ENCODE measurements at places on chromosomes 5 and 9. TPM values are rescaled to one million over a fixed set of nuclear protein-coding genes. Genes with fewer than 3 reads are reported as not detected.

- DNase-seq = no peak
Observed at GRCh38 chr9:8680658-8681057, 881.1 kb upstream of the DMAC1 start.

The PCDHA8 gene
- 0.12 TPM for total RNA-seq

DNA sequence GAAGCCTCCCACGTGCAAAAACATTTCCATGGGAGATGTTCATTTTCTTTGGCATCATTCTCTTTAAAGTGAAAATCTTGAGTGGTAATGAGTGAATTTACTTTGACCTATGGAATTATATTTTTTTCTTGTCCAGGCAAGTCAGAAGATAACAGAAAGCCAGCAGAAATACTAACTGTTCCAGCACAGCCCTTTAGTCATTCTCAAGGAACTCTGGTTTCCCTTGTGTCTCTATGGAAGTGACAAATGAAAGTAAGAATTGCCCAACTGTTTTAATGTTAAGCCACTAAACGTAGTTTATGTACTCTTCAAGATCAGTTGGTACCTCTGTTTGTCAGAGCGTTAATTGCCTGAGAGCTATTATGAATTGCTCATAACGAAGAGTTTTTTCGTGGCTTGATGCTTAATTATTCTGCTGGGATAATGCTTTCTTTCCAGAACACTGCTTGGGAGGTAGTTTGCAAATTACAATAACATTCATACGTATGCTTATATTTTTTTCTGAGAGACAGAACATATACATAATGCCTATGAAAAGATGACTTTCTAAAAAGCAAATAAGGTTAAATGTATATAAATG lies 84.5 kb upstream of the CER1 start:
- DNase-seq = no peak

The RPL35 gene
- total RNA-seq = 2,253 TPM

DNA sequence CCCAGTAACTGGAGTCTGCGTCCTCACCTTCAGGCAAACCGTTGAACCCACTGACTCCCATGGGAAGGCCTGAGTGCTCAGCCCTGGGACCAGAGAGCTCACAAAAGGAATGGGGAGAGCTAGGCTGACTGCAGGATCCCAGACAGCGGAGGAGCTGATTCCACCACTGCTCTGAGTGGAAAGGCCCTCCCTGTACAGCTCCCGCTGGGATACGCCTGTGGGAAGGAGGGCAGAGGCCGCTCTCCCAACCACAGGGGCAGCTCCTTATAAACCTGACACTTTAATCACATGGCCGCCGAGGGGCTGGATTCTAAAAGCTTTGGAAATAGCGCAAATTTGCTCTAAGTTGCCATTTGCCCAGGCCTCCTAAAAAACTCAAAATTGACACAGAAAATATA lies 37.1 kb downstream of the DBH start:
- DNase-seq = no peak

GRCh38 chr5:64000096-64000495 lies 37.9 kb upstream of the HTR1A start:
- DNase-seq = no peak

- no peak for DNase-seq
Observed at GRCh38 chr5:143393524-143393923, 10.0 kb downstream of the NR3C1 start.

DNA sequence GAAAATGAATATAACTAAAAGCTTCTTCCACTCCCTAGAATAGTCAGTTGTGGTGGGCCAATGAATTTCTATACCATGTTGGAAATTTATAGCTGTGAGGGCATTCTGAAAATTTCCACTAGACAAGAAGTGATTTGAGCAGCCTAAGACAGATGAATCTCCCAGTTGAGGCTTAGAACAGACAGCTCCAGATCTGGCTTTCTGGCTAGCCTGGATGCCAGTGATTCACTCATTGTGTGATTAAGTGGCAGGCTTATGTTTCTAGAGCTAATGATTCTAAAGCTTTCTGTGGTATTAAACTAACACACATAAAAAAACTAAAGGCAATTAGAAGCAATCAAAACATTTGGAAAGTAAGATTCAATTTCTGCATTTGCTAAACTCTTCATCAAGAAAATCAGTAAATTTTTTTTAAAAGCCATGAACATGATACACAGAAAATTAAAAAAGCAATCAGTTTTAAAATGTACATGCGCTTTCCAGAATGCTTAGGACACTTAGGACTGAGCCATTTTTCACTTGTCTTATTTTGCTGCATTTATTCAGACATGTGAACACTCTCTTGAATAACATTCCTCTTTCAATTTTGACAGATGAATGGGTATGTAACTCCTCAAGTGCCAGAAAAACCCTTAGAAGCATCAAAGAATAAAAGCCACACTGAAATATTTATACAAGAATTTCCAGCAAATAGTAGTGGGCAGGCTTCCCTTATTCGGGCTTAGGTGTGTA lies 100.5 kb upstream of the GNAQ start:
- DNase-seq = peak; percentile 24

DNA sequence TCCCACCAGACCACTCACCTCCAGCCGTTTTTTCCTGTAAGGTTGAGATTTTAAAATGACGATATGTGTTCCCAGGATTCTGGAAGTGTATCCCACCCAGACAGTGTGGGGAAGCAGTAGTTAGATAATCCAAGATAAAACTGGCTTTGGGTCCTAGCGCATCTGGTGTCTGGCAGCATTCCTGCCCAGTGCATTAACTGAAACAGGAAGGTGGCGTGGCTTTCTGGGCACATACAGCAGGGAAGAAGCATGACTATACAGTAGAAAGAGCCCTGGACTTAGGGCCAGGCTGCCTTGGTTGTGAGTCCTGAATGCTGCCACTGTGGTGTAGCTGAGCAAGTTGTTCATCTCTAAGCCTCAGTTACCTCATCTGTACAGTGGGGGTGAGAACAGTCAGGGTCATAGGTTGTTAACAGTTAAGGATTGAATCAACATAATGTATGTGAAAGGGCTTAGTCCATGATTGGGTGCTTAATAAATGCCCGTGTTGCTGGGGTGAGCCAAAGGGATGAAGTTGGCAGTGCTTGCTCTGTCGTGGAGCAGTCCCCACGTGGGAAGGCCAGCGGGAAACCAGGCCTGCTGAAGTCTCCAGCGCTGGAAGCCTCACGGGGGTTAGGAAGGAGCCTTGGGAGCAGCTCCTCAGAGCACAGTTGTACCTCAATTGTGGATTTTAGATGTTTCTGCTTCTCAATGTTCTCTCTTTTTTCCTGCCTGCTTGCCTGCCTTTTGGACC lies 18.0 kb downstream of the CLTA start:
- no peak for DNase-seq

The OR13C5 gene
- total RNA-seq = not detected

DNA sequence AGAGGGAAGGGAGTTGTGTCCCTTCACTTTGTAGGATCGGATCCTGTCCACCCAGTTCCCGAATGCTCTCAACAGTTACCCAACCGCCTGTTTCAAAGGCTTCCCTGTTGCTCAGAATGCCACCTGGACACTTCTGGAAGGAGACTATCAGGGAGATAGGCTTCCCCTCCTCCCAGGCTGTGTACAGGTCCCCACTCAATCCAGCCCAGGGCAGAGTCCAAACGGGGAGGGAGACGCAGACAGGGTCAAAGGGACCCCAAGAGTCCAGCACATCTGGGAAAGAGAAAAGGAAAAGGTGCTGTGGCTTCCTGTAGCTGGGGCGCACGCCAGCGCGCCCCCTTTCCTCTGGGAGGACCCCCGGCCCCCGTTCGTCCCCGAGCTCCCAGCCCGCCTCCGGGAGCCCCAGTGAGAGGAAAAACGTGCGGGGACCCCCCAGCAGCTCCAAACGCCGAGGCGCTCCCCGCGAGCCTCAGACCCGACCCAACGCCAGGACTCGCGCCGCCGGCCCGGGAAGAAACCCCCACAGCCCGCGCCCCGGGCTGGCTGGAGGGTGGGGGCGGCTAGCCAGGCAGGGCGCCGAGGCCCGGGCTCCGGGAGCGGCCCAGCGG lies 640 bp downstream of the SURF4 start:
- peak; percentile 24 for DNase-seq

GRCh38 chr5:146662229-146662628 lies 146.2 kb upstream of the GPR151 start:
- peak; percentile 1 for DNase-seq

The GPR151 gene
- total RNA-seq = not detected

GRCh38 chr5:6392561-6392960 lies 14.2 kb upstream of the MED10 start:
- no peak for DNase-seq

The FAM78A gene
- 0.24 TPM for total RNA-seq

The GHR gene
- total RNA-seq = under 0.01 TPM

- no peak for DNase-seq
Observed at GRCh38 chr9:127595611-127596010, 16.5 kb upstream of the STXBP1 start.

- peak; percentile 57 for DNase-seq
Observed at GRCh38 chr9:137534256-137535119, 15.7 kb downstream of the PNPLA7 start.

DNA sequence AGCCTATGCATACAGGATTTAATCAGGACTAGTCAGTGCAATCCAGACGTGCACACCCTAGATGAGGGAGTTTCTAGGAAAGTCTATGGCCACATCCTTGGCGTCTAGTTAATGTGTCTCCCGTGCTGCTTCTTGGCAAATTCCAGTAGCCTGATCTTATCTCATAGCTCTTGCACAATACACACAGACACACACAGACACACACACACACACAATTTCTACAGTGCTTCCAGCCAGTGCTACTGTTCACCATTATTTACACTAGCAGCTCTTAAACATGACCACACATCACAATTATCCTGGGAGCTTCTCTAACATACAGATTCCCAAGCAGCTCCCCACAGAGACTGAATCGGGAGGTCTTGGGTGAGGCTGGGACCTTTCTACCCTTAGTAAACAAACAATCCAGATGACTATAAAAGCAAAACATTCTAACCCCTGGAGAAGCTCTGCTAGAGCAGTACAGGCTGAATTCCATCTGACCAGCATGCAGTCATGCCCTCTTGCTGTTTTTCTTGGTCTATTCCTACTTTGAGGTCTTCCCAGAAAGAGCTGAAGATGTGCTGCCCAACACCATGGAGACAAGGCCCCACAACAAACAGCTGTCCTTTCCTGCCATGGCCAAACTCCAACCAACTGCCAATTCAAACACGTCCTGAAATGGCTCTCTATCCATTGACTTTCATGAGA lies 236.6 kb downstream of the DEPDC1B start:
- DNase-seq = no peak

The NME5 gene
- 0.29 TPM for total RNA-seq

- DNase-seq = no peak
Observed at GRCh38 chr5:1446602-1447343, 1.5 kb upstream of the SLC6A3 start.

DNA sequence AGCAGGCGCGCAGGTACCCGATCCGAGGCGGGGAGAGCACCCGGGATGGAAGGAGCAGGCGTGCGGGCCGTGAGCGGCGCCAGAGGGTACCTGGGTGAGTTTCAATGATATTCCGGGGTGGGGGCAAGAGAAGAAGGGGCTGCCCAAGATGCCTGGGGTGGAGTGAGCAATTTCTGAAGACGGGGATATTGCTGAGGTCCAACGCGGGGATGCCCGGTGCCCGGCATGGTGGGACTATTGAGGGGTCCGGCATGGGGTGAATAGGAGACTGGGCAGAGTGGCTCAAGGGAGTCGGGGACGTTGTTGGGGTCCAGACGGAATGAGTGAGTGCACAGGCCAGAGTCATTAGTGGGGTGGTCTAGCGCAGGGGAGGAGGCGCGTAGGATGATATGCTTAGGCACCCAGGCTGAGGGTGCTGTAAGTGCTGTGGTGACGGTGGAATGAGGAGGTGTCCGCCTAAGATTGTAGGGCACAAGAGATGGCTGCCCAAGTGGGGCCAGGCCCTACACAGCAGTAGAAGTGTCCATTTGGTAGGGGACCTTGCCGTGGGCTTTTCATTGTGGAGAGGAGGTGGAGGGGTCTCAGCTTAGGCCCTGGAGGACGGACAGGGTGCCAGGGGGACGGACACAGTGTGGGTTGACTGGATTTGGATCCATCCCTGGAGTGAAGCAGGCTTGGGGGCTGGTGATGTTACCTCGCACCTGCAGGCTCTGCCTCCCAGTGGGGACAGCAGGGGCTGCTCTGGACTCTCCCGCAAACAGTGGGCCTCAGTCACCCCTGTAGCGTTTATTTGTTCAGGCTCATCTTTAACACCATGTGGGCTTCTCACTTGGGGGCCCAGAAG lies 719 bp downstream of the MIGA2 start:
- no peak for DNase-seq

- no peak for DNase-seq
Observed at GRCh38 chr5:155783791-155784190, 543.2 kb upstream of the SGCD start.

GRCh38 chr9:33117796-33118195 lies 41.3 kb upstream of the SMU1 start:
- no peak for DNase-seq

The HEMGN gene
- not detected for total RNA-seq

The TEX48 gene
- total RNA-seq = not detected

GRCh38 chr5:88090506-88090905 lies 178.1 kb downstream of the TMEM161B start:
- DNase-seq = no peak

DNA sequence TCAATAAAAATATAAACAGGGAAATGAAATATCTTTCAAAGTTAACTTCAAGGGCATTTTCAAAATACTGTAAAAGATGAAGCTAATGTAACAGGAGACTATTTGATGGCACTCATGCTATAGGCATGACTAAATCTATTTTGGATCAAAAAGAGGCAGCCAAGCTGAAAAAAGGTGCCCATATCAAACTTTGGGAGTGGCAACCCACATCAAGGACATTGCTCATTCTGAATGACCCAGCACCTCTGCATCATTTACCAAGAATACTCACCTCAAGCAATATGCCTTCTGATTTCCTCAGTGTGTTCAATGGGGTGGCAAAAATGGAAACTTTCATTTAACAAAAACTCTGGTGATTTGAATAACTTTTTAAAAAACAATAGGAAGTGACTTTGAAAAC lies 853.3 kb downstream of the TLE1 start:
- DNase-seq = peak; percentile 39

GRCh38 chr5:134554319-134555222 lies 29.1 kb downstream of the JADE2 start:
- peak; percentile 99 for DNase-seq

The CXCL14 gene
- not detected for total RNA-seq

The SLC6A19 gene
- not detected for total RNA-seq

DNA sequence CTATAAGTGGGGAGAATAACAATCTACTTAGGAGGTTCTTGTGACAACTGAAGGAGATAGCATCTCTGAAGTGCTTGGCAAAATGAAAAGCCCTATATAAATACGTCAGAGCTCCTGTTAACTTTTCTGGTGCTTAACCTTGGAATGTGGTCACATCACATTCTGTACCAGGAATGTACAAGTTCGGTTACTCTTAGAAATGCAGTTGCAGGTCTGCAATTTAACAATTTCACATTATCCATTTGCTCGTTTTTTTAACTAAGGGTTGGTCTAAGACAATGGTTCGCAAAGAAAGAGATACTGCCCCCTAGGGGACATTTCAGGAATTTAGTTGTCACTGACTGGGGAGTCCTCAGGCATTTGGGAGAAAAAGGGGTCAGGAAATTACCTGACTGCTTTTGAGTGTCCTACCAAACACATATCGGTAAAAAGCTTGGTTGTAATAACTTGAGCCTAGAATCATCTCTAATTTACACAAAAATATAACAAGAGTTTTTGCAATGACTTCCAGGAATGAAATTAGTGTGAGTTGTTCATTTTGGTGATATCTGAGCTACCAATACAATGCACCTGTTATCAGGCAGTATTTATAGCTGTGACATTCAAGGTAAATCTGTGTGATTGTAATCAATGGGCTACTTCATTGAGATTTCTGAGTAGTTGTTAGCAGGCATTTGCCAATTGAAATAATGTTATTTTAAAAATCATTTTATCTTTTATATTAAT lies 5.4 kb upstream of the HBEGF start:
- peak; percentile 62 for DNase-seq

- no peak for DNase-seq
Observed at GRCh38 chr5:101142102-101142501, 239.0 kb upstream of the ST8SIA4 start.

The ADRA1B gene
- total RNA-seq = not detected
